ENCODE measurements at places on chromosomes 5 and 9.

DNA sequence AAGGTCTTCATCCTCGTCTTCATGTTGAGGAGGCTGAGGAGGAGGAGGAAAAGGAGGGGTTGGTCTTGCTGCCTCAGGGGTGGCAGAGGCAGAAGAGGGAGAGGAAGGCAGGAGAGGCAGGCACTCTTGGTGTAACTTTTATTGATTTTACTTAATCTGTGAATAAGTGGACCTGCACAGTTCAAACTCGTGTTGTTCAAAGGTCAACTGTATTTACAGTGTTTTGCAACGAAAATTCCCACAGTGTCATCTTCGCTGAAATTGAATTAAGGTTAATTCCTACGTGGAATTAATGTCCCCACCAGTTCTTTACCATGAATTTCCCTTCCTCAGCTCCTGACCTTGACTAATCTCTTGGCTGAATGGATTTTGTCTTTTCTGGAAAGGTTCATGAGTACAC is 21.2 kb upstream of the ENHO start:
- no peak for DNase-seq

DNA sequence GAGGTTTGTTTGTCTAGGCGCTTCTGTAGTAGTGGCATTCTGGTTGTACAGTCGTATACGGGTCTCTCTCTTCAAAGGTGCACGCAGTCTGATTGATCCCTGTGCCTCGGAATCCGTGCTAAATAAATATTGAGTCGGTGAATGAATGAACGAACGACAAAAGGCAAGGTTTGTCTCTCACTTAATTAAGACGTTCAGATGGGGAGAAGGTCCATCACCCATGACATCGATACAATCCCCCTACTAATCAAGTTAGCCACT is 500 bp upstream of the CREBRF start:
- DNase-seq = no peak

GRCh38 chr5:45385321-45386058 is 310.7 kb downstream of the HCN1 start:
- DNase-seq = no peak

DNA sequence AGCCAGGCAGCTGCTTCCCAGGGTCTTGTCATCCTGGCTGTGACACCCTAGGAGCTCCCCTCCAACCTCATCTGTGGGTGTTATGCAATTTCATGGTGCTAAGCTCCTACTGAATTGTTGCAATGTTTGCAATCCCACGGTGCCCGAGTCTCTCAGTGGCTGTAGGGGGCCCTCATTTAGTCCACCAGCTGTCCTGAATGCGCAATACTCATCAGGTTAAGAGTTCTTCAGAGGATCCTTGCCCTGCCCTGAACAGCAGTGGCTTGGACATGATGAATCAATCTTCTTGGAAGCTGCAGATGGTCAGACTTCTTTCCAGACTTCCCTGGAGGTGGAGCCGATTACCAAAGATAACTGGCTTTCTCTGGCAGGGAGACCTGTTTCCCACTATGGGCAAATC is 584.1 kb downstream of the CCDC171 start:
- no peak for DNase-seq

GRCh38 chr5:132065351-132065937 is 5.0 kb downstream of the IL3 start:
- DNase-seq = peak; percentile 71

DNA sequence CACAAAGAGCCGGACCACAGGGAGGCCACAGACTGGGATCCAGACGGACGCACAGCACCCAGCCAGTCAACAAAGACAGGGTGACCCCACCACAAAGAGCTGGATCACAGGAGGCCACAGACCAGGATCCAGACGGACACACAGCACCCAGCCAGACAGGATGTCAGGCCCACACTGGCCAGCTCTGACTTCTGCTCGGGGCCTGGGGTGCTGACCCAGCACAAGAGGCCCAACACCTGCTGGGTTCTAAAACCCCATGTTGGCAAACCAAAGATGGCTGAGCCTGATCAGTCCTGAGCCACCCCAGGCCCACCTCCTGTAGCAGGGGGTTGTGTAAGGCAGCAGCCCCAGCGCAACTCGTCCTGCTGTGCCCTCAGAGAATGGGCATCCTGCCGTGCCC is 5.2 kb upstream of the DPH7 start:
- no peak for DNase-seq

DNA sequence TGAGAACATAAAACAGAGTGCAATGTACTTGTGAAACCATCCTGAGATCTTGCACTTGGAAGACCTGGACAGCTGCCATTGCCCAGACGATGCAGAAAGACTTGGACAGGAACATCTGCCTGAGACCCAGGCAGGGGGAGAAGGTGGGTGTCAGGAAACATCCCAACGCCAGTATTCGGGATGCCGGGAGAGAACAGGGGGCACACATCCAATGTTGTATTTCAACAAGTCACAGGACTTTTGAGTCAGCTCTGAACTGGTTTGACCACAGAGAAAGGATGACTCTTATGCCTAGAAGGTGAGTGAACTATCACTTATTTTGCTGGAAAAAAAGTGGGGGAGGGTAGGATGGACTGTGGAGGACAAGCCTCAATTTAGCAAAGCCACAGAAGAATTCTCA is 124.6 kb downstream of the ROR2 start:
- no peak for DNase-seq

- no peak for DNase-seq
Measured at GRCh38 chr9:90333226-90333625, 309.4 kb downstream of the DIRAS2 start.

- no peak for DNase-seq
Measured at GRCh38 chr9:114314256-114314867, 8.5 kb upstream of the ORM1 start.

All from CD8-positive, alpha-beta T cell (primary cell).